ENCODE measurements at places on chromosomes 13 and 19.

- DNase-seq: no peak
These were observed 663.8 kb downstream of the LIG4 start for GRCh38 chr13:107551521-107551920.

- no peak for DNase-seq
These were observed 28.2 kb upstream of the SPACA7 start for GRCh38 chr13:112347986-112348385.

DNA sequence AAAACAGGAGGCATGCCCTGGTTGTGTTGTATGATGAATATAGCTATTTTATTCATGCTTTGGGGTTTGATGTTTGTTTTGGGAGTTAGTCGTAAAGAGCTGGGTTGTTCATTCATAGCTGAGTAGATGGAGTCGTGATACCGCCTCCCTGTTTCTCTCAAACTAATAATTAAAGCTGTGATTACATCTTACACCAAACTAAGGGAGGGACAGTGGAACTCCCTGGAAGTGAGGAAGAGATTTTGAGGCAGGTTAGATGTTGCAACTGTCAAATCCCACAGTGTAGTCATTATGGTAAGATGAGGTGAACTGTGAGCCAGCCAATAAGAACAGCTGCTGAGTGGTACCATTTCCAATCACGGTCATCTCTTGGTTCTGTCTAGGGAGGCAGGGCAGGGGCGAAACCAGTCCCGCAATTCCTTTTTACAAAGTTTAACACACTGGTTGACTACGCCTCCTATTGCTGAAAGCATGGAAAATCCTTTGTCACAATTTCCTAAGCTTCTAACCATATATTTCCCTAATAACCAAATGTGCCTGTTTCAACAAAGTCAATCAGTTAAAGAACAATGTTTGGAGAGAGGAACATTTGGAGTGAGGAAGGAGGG lies 207.6 kb upstream of the SERP2 start:
- DNase-seq: no peak

GRCh38 chr19:32208060-32208459 lies 137.3 kb upstream of the ZNF507 start:
- DNase-seq: no peak

DNA sequence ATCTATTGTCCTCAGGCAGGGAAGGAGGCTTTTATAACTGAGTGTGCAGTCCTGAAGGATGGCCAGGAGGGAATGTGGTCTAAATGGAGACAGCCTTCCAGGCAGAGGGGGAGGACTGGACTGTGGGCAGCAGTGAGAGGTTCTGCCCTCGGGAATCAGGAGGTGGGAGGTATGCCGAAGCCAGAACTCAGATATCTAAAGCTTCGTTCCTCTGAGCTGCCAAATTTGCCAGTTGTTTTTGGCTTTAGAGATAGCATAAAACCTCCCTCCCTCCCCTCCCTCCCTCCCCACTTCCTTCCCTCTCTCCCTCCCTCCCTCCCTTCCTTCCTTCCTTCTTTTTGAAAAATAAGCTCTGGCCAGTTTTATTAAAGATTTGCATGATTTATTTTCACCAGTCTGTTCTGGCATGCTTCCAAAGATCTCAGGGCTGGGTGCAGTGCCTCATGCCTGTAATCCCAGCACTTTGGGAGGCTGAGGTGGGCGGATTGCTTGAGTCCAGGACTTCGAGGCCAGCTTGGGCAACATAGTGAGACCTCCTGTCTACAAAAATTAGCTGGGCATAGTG lies 2.4 kb downstream of the MEDAG start:
- DNase-seq: no peak
